ENCODE measurements at places on chromosomes 2 and 18.

DNA sequence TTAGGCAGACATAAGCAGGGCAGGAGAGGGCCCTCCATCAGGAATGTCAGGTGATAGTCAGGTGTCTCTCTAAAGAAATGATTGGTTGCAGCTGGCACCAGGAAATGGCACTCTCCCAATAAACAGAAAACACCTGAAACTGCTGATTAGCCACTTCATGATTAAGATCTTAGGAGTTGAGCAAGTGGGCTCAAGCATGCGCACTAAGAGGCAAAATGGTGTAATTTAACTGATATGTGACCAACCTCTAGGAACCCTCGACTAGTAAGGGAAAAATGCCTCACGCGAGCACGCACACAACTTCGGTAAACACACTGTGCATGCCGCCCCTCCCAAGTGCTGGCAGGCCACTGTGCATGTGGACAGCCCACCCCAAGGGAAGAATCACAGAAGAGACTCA, 23.8 kb upstream of the SLC35G4 start:
- DNase-seq = no peak

GRCh38 chr2:68834737-68835376, 36.3 kb downstream of the BMP10 start:
- DNase-seq = no peak

GRCh38 chr2:37439131-37439642, 94.8 kb downstream of the QPCT start:
- no peak for DNase-seq

- DNase-seq = no peak
Observed at GRCh38 chr2:39849982-39850526, 71.0 kb upstream of the THUMPD2 start.

GRCh38 chr2:120231974-120232635, 8.9 kb upstream of the TMEM185B start:
- no peak for DNase-seq

GRCh38 chr2:200860092-200860795, 4.2 kb downstream of the CLK1 start:
- no peak for DNase-seq

- DNase-seq = no peak
Observed at GRCh38 chr2:189188115-189188805, 8.7 kb upstream of the COL5A2 start.

GRCh38 chr18:80145196-80145804, 36.2 kb downstream of the ADNP2 start:
- no peak for DNase-seq
